ENCODE measurements at places on chromosomes 4 and X. TPM values are rescaled to one million over a fixed set of nuclear protein-coding genes. Genes with fewer than 3 reads are reported as not detected.

DNA sequence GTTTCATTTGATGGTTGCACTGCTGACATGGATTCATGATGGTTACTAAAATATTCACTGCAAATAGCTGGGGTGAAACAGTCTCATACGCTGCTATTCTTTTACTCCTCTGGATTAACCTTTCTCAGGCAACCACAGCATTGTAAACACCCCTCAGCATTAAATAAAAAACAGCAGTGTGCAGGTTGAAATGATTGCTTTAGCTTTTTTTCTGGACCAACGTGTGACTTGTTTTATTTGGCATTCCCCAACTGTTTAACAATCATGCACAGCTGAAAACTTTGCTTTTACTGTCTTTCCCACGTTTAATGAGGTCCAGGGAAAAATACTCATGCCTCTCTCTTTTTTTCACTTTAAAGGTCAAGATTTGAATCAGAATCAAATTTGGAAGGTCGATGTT is 490.8 kb downstream of the RAPGEF2 start:
- no peak for DNase-seq
- H3K36me3 ChIP-seq = no peaks in the 10 kb centered on the region
- no peaks in the 10 kb centered on the region for H3K4me1 ChIP-seq
- H3K27ac ChIP-seq = no peak overlapping the region

GRCh38 chr4:134126000-134126560 is 75.5 kb downstream of the PABPC4L start:
- H3K27me3 ChIP-seq = no peaks in the 10 kb centered on the region
- no peaks in the 10 kb centered on the region for H3K4me1 ChIP-seq
- DNase-seq = no peak
- H3K27ac ChIP-seq = no peak overlapping the region
- no peaks in the 10 kb centered on the region for H3K36me3 ChIP-seq

GRCh38 chr4:87219632-87220093 is 755 bp downstream of the KLHL8 start:
- H3K36me3 ChIP-seq = no peaks in the 10 kb centered on the region
- H3K4me1 ChIP-seq = peaks cover 9% of the 10 kb centered on the region
- peak overlapping the region; percentile 99 for H3K4me3 ChIP-seq
- H3K27ac ChIP-seq = peak overlapping the region; percentile 92
- DNase-seq = peak; percentile 56

GRCh38 chrX:101080326-101081124 is 1.8 kb downstream of the TMEM35A start:
- H3K4me3 ChIP-seq = peak overlapping the region; percentile 33
- H3K4me1 ChIP-seq = no peaks in the 10 kb centered on the region
- no peaks in the 10 kb centered on the region for H3K36me3 ChIP-seq
- peak overlapping the region; percentile 50 for H3K27ac ChIP-seq
- no peak for DNase-seq

The TGIF2LX gene
- total RNA-seq = not detected

The RHOXF2B gene
- total RNA-seq = not detected

- no peak for DNase-seq
- no peak overlapping the region for H3K27ac ChIP-seq
- no peaks in the 10 kb centered on the region for H3K4me1 ChIP-seq
- H3K27me3 ChIP-seq = no peaks in the 10 kb centered on the region
- no peak overlapping the region for H3K4me3 ChIP-seq
- H3K36me3 ChIP-seq = no peaks in the 10 kb centered on the region
Observed at GRCh38 chr4:108954880-108955279, 192.0 kb upstream of the ETNPPL start.

The CXXC4 gene
- 1.7 TPM for total RNA-seq

DNA sequence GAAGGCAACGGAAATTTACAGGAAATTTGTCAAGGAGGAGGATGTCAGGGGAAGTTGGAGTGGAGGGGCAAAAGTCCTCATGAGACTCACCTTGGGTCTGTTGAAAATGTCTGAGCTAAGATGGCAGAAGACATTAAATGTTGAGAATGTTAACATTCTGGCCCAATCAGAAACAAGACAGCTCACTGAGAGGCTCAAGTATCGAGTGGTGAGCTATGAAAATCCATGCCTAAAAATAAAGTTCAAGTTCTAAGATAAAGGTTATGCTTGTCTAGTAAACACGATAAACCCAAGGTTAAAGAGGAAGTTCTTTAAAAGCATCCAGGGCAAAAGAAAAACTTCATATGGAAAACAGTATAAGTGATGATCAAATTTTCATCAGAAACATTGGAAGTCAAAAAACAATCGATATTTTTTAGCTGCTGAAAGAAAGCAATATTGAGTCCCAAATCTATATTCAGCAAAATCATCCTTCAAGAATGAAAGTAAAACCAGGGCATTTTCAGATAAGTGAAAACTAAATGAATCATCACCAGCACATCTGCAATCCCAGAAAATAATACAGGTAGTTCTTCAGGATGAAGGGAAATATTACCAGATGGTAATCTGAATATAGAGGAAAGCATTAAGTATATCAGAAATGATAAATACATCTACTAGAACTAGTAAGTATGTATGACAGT is 462.4 kb downstream of the TLL1 start:
- no peaks in the 10 kb centered on the region for H3K27me3 ChIP-seq
- no peak for DNase-seq
- H3K36me3 ChIP-seq = no peaks in the 10 kb centered on the region
- no peak overlapping the region for H3K4me3 ChIP-seq
- H3K27ac ChIP-seq = no peak overlapping the region

DNA sequence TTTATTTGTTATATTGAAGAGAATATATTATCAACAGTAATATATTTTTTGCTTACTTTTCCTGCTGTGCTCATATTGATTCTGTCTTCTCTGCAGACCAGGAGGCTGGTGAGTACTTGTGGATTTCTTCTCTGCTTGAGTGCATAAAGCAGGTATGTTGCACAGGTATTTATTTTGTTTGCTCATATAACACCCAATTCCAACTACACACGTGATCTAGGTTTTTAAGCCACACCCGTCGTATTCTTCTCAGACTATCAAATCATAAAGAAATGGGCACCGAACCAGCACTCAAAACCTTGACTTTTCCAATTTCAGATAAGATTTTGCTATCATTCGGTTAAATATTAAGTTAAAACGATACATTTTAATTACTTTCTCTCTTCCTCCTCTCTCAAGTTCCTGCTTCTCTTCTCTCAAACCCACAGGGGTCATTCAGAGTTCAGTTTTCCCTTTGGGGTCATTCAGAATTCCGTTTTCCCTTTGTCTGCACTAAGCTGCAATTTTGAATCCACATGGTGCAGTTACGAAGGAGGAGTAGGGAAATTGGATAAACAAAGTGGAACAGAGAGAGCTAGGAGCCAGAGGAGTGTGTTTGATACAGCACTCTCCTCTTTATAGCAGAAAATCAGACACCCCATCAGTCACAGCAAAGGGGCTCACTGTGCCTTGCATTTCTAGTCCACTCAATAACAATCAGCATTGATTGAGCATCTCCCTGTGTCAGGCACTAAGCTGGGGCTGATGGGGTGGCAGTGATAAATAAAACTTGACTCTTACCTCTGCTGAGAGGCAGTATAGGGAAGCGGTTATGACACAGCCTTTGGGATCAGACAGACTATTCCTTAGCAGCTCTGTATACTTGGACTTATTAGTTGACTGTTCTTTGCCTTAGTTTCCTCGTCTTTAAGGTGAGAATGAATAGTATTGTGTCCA is at the start of gene ADH1C:
Gene ADH1C, minus strand, starts transcription at position 145 of the 936 bp plus-strand sequence. Its CDS starts 71 bp downstream, at position 74.
- no peaks in the 10 kb centered on the region for H3K36me3 ChIP-seq
- peaks cover 8% of the 10 kb centered on the region for H3K4me1 ChIP-seq
- H3K27ac ChIP-seq = peak within 1 kb of the TSS; percentile 66
- no peaks in the 10 kb centered on the region for H3K27me3 ChIP-seq
- peak; percentile 28 for DNase-seq

- no peaks in the 10 kb centered on the region for H3K36me3 ChIP-seq
- peaks cover 8% of the 10 kb centered on the region for H3K4me1 ChIP-seq
- H3K4me3 ChIP-seq = no peak overlapping the region
- no peaks in the 10 kb centered on the region for H3K27me3 ChIP-seq
Observed at GRCh38 chr4:87516683-87517082, 12.5 kb downstream of the SPARCL1 start.

DNA sequence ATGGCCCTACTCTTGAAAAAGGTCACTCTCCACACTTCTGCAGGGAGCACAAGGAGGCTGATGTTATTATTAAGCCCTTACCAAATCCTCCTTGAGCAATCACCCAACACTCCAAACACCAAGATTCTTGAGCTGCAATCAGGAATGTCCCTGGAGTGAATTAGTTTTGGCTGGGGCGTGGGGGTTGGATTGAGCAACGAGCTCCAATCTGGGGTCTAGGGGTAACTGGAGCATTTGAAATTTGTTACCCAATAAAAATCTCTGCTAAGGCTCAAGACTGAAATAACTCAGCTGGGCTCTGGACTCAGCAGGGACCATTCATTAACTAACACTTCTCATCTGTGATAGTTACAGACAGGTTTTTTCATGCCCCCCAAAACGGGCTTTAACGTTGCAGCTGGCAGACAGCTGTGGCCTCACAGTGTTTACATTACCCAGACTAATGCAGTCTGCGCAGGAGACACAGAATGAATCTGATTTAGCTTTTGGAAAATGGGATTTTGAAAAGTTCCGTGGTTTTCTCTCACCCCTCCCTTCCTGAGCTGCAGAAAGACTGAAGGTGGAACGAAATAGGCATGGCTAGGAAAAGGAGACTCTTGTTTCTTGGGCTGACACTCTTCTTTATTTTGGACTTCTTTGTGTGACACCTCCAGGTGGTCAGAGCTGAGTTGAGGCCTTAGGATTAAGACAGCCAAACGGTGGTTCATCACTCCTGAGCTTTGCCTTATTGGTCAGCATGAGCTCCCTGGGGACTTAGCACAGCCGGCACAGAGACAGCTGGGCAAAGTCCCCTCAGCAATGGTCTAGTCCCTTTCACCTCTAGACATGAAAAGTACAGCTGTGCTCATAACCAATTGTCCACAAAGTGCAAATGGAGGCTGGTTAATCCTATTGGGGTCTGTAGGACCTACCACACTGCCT is 26.6 kb downstream of the PLAC1 start:
- H3K36me3 ChIP-seq = no peaks in the 10 kb centered on the region
- H3K4me1 ChIP-seq = no peaks in the 10 kb centered on the region
- DNase-seq = peak; percentile 15

DNA sequence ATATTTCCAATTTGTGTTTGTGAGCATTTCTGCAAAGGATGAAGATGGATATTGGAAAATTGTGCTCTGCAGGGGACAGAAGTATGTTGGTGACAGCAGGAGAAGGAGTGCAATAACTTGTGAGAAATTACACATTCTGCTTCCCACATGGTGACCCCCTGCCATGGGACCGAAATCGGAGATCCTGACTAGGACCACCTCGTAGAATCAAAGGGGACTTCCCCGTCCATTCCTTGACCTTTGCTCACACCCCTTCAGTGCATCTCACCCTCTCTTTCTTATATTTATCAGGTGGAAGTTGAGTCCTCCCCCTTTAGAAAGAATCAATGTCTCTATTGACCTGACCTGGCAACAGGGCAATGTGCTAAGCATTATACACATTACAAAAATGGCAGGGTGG is 118.9 kb upstream of the GPC4 start:
- H3K4me3 ChIP-seq = no peak overlapping the region
- no peaks in the 10 kb centered on the region for H3K36me3 ChIP-seq
- H3K27ac ChIP-seq = no peak overlapping the region
- H3K4me1 ChIP-seq = no peaks in the 10 kb centered on the region
- DNase-seq = no peak
- H3K27me3 ChIP-seq = no peaks in the 10 kb centered on the region

The SSX4B gene
- not detected for total RNA-seq

The PPEF1 gene
- total RNA-seq = not detected

DNA sequence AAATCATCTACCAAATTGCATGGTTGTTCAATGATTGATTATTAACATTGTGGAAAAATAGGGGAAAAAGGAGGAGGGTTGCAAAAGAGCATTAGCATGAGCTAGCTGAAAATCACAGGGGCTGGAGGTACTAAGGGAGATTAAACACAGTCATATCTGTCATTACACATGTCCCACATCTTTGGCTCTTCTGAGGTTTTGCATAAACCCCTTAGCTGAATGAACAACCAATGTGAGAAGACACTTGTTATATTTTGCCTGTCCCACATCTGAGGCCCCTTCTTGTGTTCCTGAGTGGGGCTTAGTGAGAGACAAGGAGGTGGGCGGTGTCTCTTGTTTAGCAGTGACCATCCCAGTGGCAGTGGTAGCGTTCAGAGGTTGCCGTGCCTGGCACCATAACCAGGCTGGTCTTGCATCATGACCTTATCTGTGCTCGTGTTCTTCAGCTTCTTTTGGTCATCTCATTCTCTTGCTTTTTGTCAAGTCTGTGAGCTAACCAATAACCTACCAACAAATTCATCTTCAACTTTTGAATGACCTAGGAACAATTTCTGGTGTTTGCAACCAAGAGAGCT is 95.6 kb downstream of the MID1IP1 start:
- H3K4me1 ChIP-seq = no peaks in the 10 kb centered on the region
- no peak overlapping the region for H3K4me3 ChIP-seq
- H3K27ac ChIP-seq = no peak overlapping the region

GRCh38 chr4:86557526-86557925 is 36.6 kb upstream of the PTPN13 start:
- H3K27me3 ChIP-seq = no peaks in the 10 kb centered on the region
- no peaks in the 10 kb centered on the region for H3K36me3 ChIP-seq
- no peaks in the 10 kb centered on the region for H3K4me1 ChIP-seq
- DNase-seq = no peak
- H3K27ac ChIP-seq = peak overlapping the region; percentile 32

DNA sequence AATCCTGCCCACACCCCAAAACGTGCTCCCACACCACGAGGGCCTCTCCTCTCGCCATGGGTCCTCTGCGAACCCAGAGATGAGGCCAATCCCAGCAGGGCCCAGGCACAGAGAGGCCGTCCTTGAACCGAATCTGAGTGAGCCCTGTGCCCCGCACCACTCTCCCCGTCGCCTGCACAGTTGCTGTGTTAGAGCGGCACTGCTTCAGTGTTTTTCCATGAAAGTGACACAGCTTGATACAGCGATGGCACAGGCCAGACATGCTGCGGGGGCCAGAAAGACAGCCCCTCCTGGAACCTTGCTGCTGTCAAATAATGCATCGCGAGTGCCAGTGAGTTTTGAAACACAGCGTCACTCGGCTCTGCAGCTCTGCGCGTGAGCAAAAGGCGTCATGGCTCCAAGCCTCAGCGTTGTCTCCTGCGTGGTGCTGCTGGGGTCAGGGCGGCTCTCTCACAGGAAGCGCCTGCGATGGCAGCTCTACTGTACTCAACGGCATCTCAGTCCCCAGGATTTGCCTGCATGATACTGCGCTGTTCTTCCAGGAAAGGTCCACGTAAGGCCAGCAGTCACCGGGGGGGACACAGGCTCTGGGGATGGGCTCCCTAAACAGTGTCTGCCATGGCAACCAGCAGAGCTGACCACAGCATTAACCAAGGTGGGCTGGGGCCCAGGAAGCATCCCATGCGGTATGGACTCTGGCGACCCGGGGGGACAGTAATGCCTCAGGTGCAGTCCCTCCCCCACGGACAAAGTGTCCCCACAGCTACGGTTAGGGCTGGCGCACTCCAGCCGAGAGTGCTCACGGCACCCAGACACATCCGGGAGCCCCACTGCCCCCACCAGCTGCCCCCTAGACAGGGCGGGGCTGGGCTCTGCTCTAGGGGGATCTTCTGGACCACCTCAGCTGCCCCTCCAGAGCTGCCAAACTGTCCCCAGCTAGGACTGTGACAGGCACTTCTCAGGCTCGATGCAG is 63.1 kb downstream of the ACOX3 start:
- DNase-seq = no peak
- H3K36me3 ChIP-seq = no peaks in the 10 kb centered on the region
- H3K27ac ChIP-seq = no peak overlapping the region
- no peak overlapping the region for H3K4me3 ChIP-seq

- no peak overlapping the region for H3K27ac ChIP-seq
- H3K27me3 ChIP-seq = no peaks in the 10 kb centered on the region
Observed at GRCh38 chr4:176259330-176260090, 9.5 kb downstream of the ASB5 start.

The XAGE1A gene
- not detected for total RNA-seq

The PDZD4 gene
- 3.5 TPM for total RNA-seq

The MPP1 gene
- total RNA-seq = 44.1 TPM

The UGT2B15 gene
- total RNA-seq = 93.0 TPM
